ENCODE measurements at places on chromosomes 11 and 22.

DNA sequence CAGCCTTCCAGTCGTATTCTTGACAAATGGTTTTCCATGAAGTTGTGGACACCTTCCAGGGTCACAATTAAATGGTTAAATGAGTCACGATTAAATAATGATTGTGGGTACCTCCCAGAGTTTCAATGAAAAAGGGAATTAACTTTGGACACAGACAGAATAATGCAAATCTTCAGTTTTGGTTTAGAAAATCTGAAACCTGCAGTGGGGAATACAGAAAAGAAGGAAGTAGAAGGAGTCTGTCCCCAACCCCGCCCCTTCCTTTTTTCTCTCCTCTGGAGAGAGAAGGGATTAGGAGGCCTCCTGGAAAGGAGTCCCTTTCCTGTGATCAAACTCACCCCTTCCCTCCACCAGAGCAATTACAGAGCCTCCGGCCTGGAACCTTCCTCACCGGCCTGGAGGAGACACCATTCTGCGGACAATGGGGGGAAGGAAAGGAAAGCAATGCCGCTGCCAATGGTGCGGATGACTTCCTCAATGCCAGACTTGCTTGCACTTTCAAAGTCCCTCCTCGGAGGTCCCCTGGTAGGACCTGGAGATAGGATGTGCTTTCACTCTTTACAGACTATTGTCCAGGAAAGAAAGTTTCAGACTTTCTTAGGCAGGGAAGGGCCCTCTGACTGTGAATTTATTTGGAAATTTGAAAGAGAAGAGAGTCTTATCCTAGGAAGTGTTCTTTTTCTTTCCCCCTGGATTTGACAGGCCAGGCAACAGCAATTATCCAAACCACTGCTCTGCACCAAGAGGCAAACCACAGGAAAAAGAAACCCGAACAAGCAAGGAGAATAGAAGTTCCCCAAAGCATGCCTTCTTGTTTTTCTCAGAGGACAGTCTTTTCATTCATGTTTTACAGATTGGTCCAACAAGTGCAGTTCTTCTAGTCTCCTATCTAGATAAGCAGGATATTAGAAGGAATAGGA lies 86.8 kb downstream of the PTPRJ start:
- DNase-seq, result no peak

- DNase-seq, result no peak
Observed at GRCh38 chr22:45225732-45226502, 14.8 kb downstream of the KIAA0930 start.

DNA sequence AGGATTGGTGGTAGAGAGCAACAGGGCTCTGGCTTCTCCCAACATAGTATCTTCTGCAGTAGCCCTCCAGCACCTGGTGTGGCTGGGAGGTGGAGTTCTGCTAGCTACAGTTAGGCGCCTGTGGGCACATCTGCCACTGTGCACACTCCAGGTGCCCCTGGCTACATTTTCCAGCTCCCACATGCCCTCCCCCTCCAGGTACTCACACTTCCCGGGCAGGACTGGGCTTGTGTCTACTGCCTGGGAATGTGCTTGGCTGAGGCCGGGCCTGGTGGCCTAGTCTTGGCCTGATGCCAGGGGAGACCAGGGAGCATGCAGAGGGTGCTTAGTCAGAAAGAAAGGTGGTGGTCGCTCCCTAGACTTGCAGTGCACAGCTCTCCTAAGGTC lies 15.8 kb downstream of the PHLDB1 start:
- peak; percentile 82 for DNase-seq

DNA sequence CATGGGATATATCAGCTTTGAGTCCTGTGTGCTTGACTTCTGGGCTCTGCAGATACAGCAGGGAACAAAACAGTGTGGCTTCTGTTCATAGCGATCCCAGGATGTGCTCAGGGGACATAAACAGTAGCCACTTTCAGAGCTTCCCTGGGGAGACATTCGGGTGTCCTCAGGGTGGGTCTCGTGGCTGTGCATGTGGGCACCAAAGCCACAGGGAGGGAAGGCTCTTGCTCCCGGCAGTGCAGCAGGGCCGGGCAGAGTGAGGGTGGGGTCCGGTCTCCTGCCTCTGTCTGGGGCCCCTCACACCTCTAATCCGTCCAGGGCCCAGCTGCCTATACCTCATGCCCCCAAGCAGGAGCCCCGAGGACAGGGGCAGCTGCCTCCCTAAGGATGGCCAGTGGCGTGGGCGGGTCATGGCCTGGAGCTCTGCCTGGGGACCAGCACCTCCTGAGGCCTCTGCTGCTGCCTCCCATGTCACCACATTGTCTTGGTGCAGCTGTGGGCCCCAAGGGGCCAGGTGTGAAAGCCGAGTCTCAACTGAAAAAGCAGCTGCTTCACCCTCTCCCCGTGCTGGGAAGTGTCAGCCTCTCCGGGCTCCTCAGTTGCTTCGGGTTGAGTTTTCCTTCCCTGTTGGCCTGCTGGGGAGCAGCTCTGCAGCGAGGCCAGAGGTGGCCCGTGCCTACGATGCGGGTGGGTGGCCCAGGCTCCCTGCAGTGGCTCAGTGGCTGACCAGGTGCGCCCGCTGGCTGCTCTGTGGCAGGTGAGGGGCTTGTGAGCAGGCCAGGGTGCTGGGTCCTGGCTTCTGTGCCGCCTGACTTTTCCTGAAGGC lies 3.8 kb downstream of the TPCN2 start:
- no peak for DNase-seq

DNA sequence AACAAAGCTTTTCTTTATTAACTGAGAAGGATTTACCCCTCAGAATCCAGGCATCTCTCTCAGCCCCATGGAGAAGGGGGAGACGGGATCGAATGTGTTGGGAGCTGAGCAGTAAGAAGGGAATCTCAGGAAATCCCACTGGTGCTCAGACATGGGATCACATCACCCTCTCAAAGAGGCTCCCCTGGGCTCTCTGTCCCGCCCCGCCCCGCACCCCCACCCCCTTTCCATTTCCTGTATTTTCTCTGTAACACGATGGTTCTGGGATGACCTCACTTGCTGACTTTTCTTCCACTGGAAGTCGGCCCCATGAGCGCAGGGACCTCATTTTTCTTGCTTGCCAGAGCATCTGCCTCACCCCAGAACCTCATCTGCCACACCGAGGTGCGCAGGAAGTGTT lies 100.0 kb downstream of the RPS6KA4 start:
- DNase-seq, result no peak

DNA sequence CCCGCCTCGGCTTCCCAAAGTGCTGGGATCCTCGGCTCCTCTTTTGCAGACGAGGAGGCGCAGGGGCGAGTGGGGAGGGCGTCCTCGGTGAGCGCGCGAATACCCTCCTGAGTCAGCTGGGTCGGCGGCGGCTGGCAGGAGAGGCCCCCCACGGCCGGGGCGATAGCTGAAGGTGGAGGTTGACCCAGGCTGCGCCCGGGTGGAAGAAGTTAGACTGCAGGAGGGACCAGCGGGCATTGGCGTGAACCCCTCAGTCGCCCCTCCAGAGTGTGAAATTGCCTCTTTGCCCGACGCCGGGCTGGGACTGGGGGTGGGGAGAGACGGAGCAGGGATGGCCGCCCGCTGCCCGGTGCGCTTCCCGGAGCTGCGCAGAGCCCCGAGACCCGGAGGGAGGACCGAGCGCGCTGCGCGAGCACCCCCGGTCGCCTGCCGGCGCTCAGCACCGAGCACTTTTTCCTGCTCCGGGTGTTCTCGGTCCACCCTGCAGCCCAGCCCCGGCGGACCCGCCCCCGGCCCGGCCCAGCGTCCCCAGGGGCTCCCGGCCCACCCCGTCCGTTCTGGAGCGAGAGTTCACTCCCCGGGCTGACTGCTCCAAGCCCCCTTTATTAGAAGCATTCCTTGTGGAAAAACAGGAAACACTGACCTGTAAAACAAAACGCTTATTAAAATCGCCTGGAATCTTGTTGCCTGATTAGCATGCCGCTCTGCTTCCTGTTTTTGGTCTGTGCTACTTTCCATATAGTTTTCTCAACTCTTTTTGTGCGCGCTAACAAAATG lies 13.7 kb upstream of the CPT1A start:
- DNase-seq, result no peak

DNA sequence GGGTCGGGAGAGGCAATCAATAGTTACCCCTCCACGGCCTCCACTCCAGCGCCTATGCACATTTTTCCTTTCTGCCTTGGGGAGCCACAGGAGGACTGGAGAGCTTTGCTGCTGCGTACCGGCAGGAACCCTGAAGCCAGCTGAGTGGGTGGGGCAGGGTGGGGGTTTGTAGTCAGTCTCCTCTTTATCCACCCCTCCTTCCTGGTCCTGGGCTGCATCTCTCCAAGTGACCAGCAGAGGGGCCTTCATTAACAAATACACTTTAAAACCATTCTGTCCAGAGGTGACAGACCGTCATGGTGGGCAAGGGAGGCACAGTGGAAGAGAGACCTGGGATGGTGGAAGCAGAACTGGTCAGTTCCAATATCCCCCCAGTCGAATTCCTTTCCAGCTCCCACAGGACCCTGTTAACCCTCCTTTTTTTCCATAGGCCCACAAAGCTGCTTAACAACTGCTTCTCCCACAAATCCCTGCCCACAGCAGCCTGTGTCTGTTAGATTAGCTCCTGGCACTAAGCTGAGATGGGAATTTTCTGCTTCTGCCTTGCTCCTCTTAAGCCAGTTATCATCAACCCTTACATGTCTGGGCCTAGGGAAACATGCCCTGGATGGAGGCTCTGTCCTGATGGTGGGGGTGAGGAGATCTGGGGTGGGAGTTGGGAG lies 3.9 kb upstream of the ABCG4 start:
- peak; percentile 46 for DNase-seq

DNA sequence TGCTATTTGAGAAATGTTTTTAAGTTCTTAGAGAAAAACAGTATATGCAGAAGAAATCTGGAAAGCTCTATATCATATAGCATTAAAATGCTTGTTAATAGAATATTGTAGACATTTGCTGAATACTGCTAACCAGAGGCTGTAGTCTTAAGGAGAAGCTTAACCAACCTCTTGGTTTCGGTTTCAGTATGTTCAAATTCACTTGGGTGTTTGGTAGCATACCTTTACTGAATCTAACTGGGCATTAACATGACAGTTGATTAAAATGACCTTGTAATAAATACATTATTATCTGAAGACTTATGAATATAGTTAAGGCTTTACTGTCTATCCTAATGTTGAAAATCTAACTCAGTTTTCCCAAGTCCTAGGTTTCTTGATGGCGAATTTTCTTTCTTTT lies 5.4 kb downstream of the PCF11 start:
- DNase-seq, result no peak

GRCh38 chr22:47574556-47574955 lies 812.1 kb downstream of the TBC1D22A start:
- no peak for DNase-seq

GRCh38 chr11:120795185-120795584 lies 228.7 kb upstream of the TBCEL start:
- no peak for DNase-seq

- no peak for DNase-seq
Observed at GRCh38 chr11:64658265-64658664, 64.7 kb downstream of the NRXN2 start.

DNA sequence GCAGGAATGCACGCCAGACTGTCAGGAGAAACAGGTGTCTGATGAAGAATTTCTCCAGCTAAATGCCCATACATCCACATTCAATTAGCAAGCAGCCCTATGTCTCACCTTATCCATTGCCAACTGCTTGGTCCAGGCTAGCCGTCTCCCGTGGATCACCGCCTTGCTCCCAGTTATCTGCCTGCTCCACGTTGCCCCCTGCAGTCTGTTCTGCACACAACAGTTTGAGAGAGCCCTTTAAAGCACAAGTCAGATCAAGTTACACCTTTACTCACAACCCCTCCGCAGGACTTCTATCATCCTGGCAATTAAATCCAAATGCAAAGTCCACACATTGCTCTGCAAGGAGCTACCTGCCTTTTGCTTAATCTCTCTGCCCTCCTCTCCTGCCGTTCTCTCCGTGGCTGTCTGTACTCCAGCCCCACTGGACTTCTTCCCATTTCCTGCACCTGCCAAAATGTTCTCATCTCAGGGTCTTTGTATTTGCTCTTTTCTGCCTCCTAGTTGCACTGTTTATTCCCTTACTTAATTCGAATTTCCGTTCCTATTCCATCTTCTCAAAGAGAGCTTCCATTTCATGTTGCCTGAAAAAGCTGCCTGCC lies 185.3 kb upstream of the LARGE1 start:
- DNase-seq, result peak; percentile 5

DNA sequence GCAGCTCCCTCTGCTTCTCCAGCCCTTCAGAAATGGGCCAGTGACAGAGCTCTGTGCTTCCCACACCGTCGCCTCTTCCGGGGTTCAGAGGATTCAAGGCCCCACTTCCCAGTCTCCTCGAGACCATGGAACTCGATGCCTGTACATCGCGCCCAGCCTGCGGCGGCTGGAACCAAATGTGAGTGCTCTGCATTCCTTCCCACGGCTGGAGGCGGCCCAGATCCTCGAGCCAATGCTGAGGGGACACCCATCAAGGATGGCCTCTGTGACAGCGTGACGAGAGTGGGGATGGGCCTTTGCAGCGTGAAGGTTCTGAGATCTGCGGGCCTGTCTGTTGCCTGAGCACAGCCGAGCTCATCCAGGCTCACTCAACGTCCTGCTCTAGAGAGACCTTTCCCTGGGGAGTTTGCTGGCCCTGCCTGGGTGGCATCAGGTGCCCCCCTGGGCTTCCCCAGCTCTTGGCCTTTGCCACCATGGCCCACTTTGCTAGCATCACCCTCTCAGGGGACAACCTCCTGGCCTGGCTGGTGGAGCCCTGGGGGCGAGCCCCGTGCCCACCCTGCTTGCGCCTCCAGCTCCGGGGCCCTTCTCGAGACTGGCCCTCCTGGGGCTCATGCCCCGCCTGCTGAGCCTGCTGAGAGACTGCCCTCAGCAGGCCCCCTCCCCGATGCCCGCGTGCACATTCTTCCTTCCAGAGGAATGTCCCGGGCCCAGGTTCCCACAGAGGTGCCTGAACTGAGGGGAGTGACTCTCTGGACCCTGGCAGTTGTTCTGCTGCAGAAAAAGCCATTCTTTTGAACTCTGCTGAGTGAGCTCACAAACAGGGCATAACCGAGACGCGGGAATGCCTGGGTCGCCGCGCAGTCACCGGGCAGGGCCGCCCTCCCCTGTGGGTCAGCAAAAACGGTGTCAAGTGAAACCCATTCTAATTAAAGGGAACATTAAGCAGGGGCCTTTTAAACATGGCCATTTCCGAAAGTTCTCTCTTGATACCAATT lies 7.3 kb upstream of the MYEOV start:
- DNase-seq, result no peak

GRCh38 chr11:40701027-40701426 lies 758.4 kb downstream of the LRRC4C start:
- DNase-seq, result no peak

- no peak for DNase-seq
Observed at GRCh38 chr11:76426660-76427059, 18.2 kb upstream of the EMSY start.

DNA sequence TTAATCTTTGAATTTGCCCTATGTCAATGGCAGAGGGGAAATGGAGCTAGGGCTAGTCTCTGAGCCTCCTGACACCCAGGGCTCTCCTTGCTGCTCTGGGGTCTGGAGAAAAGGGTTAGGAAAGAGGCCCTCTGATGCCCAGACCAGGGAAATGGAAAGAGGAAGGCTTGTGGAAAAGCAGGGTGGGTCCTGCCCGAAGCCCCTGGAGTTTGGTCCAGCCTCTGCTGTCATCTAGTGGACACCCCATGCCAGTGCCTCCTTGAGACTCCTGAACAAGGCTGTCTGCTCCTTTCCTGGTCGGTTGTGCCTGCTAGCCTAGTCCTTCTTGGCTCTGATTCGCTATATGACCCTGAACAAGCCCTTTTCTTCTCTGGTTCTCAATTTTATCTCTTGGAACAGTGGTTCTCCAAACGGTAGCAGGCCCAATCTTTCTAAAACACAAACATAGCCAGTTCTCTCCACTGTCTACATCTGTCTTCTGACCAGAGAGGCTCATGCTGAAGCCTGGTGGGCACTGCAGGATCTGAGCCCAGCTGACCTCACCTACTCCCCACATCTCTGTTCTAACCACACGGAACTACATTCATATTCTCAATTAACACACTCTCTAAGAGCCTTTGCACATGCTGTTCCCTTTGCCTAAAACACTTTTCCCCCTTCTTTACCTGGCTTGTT lies 8.8 kb upstream of the PLA2G3 start:
- peak; percentile 25 for DNase-seq
